Stimulated activated CD4-positive, alpha-beta T cell treated with anti-CD3 and anti-CD28 coated beads, Interleukin-12 subunit alpha, Interleukin-12 subunit beta, amount 100 ng/mL, for 48 hours (primary cell): ENCODE measurements at places on chromosomes 1 and 21.

GRCh38 chr1:171113382-171113781, 22.7 kb downstream of the FMO3 start:
- no peak for DNase-seq

- DNase-seq, result no peak
Observed at GRCh38 chr21:43369596-43370090, 57.3 kb downstream of the SIK1 start.

- peak; percentile 23 for DNase-seq
Observed at GRCh38 chr1:2174348-2175054, 20.1 kb downstream of the FAAP20 start.

DNA sequence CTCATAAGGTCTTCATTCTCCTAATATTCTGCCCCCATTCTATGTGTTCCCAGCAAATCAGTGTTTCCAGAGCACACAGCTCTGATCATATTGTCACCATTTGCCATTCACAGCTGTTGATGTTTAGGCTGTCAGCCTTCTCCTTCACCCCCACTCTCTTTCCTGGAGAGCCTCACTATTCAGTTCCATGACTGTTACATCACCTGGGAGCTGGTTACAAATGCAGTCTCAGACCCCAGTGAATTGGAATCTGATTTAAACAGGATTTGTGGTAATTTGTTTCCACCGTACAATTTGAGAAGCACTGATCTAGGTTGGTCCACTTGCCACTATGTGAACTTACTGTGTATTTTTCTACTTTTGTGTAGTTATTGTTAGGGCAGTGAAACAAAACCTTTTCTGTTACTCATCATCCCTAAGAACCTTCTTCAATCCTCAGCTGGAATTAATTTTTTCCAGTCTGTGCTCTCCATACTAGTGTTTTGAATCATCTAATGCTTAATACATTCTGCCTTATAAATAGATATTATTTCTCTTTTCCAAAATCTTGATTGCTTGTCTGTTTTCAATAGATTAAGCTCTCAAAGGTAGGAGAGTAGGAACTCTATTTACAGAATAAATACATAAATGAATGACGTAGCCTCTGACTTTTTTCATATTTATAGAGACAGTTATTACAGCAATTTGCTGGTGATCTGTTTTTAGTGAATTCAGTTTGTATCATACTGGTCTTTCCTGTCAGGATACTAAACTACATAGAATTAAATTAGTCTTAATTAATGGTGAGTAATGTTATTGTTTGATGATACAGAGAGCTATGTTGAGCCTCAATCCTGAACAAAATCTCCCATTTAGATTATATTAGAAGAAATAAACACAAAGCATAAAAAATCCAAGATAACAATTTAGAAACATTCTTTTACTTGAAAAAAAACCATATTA, 8.1 kb downstream of the SNX7 start:
- DNase-seq, result no peak

- no peak for DNase-seq
Observed at GRCh38 chr1:22799971-22800370, 89.3 kb downstream of the EPHB2 start.

GRCh38 chr1:93350322-93350721, 4.6 kb downstream of the DR1 start:
- DNase-seq, result no peak

DNA sequence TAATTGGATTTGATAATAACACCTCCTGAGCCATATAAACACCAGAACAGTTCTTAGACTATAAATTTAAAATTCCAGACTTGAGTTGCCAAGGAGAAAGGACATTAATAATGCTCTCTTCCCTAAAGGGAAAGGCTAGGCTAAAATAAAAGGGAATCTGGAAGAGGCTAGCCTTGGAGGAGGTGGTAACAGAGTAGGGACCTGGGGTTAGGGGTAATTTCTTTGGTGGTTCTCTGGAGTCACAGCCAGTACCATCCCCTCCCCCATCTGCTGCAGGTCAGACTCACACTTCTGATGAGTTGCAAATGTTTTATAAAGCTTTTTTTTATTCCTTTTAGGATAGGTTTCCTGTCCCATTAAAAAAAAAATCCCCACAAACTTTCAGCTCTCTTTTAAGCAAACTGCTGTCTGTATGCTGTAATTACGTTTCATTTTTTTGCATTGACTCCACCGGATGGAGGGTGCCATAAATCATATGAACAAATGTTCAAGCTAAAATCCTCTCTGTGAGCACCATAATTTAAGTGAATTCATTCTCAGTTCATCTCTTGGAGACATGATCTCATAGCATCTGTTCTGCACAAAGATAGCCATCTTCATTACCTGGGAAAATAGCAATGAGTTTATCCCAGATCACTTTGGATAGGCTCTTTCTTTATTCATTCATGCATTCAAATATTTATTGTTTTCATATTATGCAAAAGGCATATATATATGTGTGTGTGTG, 379.6 kb downstream of the TTLL7 start:
- no peak for DNase-seq

DNA sequence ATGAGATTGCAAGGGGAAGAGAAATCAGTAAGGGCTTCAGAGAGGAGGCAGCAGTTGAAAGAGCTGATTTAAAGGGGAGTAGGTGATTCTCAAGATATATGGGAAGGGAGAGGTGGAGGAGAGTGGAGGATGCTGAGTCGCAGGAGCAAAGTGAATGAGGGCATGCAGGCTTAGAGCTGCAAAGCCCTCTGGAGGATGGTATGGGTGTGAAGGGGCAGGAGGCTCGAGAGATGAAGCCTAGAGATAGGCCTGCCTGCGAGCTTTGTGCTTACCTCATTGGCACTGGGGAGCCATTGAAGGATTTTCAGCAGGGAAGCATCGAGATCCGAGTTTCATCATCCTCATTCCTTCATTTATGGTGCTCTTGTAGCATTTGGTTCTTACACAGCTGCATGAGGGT, 15.8 kb upstream of the SH2D2A start:
- no peak for DNase-seq

GRCh38 chr1:7745783-7746182, 25.3 kb upstream of the VAMP3 start:
- no peak for DNase-seq

DNA sequence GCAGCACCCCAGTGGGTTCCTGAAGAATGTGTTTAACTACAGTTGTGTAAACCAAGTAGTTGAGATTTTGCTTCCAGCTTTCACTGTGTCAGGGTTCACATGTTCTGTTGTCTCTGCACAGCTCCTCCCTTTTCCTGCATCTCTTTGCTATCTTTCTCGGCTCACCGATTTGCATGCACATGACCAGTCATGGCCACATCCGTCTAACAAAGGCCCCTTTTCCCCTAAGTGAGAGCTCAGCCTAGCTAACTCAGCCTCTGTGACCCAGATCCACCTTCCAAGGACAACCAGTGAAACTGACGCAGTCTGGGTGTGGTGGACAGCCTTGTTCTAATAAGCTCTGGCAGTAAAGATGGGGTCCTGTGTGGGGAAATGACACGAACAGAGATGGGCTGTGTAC, 101.1 kb downstream of the ZP4 start:
- DNase-seq, result no peak

GRCh38 chr1:181588631-181589030, 105.3 kb downstream of the CACNA1E start:
- DNase-seq, result no peak

- no peak for DNase-seq
Observed at GRCh38 chr1:181405584-181405983, 77.7 kb upstream of the CACNA1E start.

GRCh38 chr1:7186382-7187111, 401.3 kb downstream of the CAMTA1 start:
- DNase-seq, result no peak

- no peak for DNase-seq
Observed at GRCh38 chr1:44033756-44034155, 2.5 kb upstream of the SLC6A9 start.

GRCh38 chr1:180501865-180502360, 464 bp downstream of the ACBD6 start:
- DNase-seq, result no peak

- no peak for DNase-seq
Observed at GRCh38 chr1:110176299-110176956, 26.1 kb downstream of the SLC6A17 start.
